Stimulated activated CD8-positive, alpha-beta memory T cell treated with anti-CD3 and anti-CD28 coated beads, Interleukin-2, amount 100 ng/mL, for 1 hour (primary cell): ENCODE measurements at places on chromosomes 2 and 18.

DNA sequence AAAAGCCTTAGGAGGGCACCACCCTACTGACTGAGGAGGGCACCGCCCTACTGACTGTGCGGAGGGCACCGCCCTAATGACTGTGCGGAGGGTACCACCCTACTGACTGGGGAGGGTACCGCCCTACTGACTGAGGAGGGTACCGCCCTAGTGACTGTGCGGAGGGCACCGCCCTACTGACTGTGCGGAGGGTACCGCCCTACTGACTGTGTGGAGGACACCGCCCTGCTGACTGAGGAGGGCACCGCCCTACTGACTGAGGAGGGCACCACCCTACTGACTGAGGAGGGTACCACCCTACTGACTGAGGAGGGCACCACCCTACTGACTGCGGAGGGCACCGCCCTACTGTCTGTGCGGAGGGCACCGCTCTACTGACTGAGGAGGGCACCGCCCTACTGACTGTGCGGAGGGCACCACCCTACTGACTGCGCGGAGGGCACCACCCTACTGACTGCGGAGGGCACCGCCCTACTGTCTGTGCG lies 150.2 kb upstream of the NFATC1 start:
- DNase-seq = no peak

DNA sequence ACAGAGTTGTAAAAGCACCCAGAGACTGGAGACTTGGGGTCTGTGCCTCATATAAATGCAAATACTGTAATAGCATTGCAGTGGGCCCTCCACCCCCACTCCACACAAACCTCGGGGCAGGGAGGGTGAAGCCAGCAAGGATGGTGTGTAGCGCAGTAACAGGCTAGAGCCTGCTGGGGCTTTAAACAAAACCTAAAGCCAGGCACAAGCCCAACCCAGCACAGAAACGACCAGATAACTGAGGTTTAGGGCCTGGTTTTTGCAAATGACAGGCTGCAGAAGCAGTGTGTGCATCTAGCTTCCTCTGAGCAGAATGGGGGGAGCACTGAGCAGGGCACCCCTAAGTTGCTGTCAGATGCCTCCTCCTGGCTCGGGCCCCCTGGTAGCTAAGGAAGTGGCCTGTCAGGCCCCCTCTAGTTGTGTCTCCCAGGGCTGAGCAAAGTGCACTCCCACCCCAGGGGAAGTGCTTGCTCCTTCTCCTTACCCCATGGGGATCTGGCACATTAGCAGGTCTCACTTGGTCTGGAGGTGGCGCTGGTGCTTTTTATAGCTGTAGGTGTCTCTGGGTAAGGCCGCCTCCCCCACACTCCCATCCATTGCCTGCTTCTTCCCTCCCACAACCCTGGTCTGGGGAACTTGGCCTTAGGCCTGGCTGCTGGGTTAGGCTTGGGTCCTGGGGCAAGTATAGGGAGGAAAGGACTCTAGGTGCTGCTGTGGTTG lies 135.1 kb downstream of the CELF4 start:
- no peak for DNase-seq

- DNase-seq = no peak
Measured at GRCh38 chr2:240611601-240612210, 13.6 kb upstream of the GPR35 start.

- DNase-seq = no peak
Measured at GRCh38 chr2:1538663-1539062, 125.4 kb downstream of the TPO start.

DNA sequence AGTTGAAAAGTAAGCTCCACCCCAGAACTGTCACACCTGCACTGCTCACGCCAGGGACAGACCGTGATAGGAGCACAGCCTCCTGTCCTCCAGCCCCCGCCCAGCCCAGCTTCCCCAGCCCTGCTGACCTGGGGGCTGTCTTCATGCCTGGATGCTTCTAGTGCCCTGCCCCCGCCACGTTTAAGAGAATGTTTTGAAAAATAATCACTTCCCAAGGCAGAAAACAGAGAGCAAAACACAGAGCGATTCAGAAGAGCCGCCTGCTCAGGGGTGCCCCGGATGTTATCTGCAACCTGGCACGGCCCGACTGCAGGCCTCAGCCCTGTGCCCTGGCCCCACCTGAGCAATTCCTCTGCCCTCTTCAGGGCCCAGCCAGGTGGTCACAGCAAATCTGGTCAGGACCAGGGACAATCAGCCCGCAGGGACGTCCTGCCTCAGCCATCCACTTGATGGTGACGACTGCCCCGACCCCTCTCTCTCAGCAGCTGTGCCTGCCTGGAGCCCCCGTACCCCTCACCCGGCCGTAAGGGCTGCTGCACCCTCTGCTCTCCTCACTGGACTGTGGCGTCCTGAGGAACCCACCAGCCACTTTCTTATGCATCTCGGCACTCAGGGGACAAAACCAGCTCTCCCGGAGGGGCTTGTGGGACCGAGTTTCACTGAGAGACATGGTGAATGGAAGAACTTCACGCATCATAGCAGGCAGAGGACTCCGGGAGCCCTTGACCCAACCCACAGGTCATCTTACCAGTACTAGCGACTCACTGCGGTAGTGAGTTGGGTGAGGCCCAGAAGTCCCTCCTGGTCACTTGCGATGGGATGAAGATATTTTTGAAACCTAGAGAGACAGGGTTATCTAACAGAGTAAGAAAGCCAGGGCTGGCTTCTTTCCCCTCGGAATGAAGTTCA lies 30.2 kb downstream of the ADI1 start:
- DNase-seq = no peak

GRCh38 chr18:75422341-75422910 lies 5.1 kb downstream of the SMIM21 start:
- no peak for DNase-seq

DNA sequence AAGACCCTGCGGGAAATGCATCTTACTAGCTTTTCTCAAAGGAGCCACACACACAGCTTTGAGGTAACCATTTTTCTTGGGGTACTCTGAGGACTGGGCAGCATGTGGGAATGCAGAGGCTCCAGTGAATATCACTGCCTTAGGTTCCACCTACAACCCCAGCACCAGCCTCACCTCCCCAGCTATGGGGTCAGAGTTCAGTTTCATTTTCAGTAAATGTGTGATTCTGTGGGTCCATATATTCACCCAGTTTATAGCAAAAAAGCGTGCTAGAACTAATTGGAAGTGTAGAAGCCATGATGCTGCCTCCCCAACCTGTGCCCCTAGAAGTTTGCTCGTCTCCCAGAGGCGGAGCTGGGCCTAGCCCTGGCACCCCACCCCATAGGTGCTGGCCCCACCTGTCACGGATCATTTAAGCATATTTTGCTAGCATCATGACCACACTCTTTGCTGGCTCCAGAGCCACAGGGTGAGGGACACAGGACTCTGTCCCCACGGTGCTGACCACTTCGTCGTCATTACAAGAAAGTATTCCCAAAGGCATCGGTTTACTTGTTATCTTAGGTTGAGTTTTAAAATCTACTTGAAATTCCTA lies 57.7 kb downstream of the SH3RF3 start:
- no peak for DNase-seq

DNA sequence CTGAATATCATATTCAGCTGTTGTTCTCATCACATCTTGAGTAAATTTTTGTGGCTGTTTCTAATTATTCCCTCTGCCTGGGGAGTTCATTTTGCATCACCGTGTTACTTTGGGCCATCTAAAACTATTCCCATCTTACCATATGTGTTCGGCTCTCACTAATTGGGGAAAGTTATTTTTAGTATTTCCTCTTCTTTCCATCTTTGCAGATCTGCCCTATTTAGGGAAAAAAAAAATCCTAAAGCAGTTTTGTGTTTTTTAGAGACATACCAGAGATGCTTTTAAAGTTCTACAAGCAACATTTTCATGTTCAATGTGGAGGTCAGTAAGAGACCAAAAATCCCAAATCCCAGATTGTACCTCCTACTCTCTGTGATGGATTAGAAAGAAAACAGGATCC lies 111.3 kb upstream of the NDUFV2 start:
- no peak for DNase-seq

DNA sequence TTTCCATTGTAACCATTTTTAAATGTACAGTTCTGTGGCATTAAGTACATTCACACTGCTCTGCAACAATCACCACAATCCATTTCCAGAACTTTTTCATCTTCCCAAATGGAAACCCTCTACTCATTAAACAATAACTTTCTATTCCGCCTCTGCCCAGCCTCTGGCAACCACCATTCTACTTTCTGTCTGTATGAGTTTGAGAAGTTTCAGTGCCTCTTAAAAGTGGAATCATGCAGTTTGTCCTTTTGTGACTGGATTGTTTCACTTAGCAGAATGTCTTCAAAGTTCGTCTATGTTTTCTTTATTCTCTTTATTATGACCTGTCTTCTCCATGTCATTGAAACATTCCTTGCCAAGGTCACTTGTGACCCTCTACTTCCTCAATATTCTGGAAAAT lies 22.0 kb upstream of the PELI1 start:
- no peak for DNase-seq

DNA sequence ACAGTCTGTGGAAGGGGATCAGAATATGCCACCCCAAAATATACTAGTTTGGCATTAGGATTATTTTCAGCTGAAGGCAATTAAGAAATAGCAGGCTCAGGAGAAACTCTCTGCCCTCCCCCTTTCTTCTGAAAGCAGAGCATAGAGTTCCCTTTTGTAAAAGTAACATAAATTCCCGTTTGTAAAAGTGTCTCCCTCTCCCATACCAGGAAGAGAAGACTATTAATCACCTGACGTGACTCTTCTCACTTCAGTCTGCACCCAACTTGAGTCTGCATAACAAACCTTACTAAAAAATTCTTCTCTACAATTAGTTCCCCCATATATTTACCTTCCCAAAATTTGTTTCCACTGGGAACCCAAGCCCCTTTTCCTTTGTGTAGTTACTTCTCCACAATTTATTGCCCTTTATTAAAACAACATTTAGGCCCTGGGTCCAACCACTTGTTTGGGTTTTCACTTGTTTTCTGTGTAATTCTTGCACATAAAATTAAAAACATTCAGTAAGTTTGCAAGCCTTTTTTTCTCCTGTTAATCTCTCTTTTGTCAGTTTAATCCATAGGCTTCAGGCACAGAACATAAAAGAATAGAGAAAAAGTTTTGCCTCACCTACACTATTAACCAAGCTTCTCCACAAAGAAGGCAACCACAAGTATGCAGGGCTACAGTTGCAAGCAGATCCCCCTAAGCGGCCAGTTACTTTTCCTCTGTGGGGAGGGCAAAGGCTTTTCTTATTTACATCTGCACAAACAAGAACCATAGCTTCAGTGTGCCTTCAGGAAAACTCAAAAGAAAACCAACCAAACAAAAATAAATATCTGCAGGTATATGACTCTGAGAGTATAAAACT lies 107.6 kb upstream of the MSH2 start:
- no peak for DNase-seq
